ENCODE measurements at places on chromosomes 5 and 9.
A peak's percentile ranks its signal among the peaks of the same experiment; 100 is the strongest.

- DNase-seq, result no peak
Observed at GRCh38 chr9:124359855-124360678, 55.2 kb downstream of the PSMB7 start.

DNA sequence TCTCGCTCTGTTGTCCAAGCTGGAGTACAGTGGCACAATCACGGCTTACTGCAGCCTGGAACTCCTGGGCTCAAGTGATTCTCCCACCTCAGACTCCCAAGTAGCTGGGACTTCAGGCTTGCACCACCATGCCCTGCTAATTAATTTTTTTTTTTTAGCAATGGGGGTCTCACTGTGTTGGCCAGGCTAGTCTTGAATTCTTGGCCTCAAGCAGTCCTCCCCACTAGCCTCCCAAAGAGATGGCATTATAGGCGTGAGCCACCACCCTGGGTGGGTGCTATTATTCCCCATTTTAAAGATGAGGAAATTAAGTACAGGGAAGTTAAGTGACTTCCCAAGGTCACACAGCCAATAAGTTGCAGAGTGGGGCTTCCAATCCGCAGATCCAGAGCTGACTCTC, 1.7 kb downstream of the NNT start:
- DNase-seq, result no peak

- DNase-seq, result no peak
Observed at GRCh38 chr9:114058688-114059046, 19.4 kb downstream of the AMBP start.

DNA sequence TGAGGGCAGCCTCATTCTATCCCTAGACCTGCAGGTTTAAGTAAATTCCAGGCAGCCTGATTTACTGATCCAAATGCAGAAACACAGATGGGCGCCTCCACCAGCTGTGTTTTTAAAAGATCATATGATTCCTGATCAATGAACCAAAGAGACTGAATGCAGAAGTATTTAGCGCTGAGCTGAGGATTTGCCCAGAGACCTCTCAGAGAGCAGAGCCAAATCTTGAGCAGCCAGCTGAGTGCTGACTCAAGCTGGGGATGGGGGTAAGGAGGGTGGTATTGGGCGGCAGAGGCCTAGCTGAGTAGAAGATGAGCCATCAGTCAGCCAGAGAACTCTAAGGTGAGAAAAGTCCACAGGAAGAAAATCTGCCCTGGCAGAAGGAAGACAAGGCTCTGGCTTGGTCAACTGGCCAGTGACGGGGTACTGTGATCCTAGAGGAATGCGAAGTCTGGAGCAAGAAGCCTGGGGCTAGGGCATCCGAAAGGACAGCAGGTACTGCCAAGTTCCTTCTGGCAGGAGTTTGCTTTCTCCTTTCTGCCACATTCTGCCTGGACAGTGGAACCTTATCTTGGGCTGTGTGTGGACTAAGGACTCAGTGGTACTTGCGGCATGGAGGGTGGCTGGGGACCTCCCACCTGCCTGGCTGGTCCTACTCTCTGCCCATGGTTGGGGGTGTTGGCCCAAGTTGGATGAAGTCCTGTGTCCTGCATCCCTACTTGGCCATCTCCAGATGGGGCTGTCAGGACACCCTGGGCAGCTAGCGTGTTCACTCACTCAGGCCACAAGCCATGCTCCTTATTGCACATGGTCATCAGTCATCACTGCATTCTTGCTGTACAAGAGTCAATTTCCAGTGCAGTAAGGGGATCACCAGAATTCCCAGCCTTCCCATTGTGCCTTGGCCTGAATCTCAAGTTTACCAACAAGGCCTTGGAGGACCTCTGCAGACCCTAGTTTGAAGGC, 34.5 kb upstream of the CDKN2AIPNL start:
- no peak for DNase-seq

DNA sequence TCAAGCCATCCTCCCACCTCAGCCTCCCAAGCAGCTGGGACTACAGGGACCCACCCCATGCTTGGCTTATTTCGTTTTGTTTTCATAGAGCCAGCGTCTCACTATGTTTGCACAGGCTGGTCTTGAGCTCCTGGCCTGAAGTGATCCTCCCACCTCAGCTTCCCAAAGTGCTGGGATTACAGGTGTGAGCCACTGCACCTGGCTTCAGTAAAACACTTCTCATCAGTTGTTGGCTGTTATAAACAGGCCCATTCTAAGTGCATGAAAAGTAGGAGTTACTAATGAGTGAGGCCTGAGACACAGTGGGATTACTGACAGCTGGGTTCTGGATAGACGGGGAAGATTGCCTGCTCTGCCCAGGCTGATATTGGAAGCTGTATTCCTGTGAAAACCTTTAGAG, 3.5 kb downstream of the CRB2 start:
- no peak for DNase-seq

GRCh38 chr9:119792242-119792641, 423.0 kb upstream of the BRINP1 start:
- DNase-seq, result no peak

DNA sequence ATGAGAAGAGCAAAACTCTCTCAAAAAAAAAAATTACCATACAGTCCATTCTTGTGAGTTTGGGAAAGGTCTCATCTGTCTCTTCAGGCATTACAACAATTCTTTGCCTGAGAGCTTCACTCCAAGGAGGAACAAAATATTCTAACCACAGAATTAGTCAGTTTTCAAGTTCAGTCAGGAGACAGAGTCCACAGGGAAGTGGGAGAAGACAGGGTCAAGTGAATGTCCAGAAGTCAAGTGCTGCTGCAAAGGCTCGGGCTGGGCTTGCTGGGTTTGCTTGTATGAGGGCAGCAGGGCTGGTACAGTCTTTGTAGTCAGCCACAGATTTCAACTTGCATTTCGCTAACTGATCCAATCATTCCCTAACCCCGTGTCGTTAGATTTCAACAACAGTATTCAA, 17.6 kb upstream of the HEXB start:
- DNase-seq, result no peak

DNA sequence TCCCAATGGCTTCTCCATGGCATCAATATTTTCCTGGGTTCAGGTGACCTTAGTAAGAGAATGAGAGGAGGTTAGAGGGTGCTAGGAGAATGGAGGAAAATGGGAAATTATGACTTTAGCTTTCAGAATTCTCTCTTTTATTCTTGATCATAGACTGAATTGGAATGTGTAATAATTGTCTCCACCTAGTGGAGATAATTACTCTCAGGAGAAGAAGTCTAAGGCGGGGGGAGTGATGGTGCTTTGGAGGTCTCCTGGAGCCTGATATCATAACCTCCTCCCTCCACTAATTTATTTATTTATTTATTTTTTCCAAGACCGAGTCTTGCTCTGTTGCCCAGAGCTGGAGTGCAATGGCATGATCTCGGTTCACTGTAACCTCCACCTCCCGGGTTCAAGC, 221.3 kb downstream of the GRIA1 start:
- no peak for DNase-seq

- peak; percentile 77 for DNase-seq
Observed at GRCh38 chr9:3980771-3981170, 319.1 kb downstream of the GLIS3 start.

GRCh38 chr5:74665273-74665672, 19.8 kb upstream of the HEXB start:
- no peak for DNase-seq
